ENCODE measurements at places on chromosomes 5 and 9.

GRCh38 chr5:57495285-57496086, 12.9 kb upstream of the ACTBL2 start:
- DNase-seq = no peak

DNA sequence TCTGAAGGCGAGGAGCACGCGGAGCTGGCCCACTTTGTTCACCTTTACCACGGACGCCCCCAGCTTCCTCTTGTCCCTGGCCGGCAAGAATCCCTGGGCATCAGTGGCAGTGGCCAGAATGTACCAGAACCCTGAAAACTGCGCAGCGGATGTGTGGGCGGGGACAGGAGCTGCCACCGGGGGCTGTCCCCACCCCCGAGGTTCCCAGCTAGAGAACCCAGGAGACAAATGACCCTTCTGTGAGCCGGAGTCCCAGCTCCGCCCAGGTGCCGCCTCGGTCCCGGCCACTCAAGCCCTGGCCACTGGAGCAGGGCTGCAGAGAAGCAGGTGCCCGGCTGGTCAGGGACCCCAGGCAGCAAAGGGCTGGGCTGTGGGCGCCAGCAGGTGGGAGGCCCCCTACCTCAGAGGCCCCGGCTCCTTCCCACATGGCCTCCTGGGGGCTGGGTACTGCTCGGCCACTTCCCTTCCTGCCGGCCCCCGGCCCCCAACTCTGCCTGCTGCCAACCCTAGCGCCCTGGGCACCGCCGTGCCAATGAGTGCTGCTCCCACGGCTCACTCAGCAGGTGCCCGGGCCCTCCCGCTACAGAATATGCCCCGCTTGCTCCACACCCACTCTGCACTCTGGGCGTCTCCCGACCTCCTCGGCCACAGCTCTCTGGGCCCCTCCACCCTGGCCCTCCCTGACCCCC, 713 bp downstream of the LCN10 start:
- no peak for DNase-seq

- DNase-seq = no peak
Observed at GRCh38 chr5:41871852-41872251, 1.6 kb upstream of the OXCT1 start.

DNA sequence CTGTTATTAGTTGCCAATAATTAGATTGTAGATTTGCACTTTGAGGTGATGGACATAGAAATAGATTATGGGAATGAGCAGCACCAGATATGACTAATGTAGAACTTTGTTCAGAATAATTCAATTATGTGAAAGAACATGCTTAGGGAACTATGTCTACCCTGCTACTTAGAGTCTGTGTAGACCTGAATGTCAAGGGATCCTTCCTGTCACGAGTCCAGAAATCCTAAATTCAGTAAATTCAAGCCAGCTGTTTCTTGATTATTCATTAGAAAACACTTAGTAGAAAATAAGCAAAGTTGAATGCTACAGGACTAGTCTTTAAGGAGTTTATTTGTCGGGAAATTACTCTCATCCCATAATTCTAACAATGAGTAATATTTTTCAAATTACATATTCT, 887.3 kb upstream of the SEMA6A start:
- no peak for DNase-seq

DNA sequence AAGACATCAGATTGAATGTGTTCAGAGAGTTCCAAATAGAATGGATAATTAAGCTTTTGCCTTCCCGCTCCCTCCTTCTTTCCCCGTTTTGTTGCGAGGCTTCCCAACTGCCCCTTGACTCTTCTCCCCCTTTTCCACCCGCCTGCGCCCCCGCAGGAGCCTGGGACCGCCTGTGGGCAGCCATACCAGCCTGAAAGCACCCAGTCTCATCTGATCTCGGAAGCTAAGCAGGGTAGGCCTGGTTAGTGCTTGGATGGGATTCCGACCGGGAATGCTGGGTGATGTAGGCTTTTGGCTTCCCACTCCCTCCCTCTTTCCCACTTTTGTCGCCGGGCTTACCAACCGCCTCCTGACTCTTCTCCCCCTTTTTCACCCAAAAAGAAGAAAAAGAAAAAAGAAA, 6.8 kb upstream of the HSD17B4 start:
- no peak for DNase-seq

DNA sequence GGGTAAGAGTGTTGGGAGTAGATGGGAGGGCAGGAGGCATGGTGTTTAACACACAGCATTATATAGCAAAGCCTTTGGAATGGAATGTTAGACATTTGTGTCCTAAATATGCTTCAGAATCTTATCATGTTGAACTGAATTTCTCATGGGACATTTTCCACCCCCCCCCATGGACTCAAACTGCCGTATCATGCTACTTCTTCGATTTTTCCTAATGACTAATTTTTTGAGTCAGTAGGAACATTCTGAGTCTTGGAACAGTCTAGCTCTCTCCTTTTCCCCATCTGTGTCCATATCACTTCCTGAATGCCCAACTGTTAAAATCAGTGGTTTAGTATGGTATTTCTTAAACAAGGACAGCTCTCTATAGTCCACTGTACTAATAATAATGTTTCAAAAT, 380.6 kb downstream of the TLE4 start:
- no peak for DNase-seq

GRCh38 chr9:129383019-129383560, 205.0 kb upstream of the IER5L start:
- DNase-seq = no peak

DNA sequence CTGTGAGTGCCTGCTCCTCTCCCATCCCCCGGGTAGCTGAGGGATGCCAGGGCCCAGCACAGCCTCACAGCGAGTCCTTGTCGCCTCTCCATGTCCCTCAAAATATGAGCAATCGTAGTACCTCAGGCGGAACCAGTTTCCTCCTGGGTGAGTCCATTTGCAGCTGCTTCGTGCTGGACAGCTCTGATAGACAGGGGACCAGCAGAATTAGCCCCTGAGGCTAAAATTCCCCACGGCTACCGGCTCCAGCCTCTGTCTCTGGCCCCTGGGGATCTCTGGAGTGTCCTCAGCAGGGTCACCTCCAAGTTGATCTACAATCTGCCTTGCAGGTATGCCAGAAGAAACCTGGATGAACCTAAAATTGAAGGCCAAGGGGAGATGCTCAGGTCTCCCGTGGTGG, 115.8 kb upstream of the FBXL7 start:
- DNase-seq = no peak

GRCh38 chr9:70147651-70148050, 104.0 kb downstream of the MAMDC2 start:
- DNase-seq = no peak

Measured in SHP77 treated with DMSO at 0.1 percent for 48 hours (cell line).